ENCODE measurements at places on chromosomes 7 and 10.
A peak's percentile ranks its signal among the peaks of the same experiment; 100 is the strongest.

GRCh38 chr7:33882040-33882837 lies 23.1 kb upstream of the BMPER start:
- no peak for DNase-seq

- DNase-seq, result no peak
Measured at GRCh38 chr10:69955897-69956740, 96.5 kb upstream of the MACROH2A2 start.

DNA sequence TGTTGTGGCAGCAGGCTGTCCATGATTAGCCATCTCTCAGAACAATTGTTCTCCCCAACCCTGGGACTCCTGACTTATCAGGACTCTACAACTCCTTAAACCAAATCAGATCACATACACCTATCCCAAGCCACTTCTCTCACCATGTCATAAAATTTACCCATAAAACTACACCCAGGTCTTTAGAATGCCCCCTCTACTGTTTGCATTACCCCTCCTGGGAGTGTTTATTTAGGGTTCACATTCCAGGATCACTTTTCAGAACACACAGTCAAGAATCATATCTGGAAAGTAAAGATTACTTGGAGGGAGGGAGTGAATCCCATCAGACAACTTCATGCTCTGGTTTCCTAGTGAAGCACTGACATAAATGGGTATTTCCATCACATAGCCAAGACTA lies 7.1 kb downstream of the ASAH2 start:
- DNase-seq, result no peak

DNA sequence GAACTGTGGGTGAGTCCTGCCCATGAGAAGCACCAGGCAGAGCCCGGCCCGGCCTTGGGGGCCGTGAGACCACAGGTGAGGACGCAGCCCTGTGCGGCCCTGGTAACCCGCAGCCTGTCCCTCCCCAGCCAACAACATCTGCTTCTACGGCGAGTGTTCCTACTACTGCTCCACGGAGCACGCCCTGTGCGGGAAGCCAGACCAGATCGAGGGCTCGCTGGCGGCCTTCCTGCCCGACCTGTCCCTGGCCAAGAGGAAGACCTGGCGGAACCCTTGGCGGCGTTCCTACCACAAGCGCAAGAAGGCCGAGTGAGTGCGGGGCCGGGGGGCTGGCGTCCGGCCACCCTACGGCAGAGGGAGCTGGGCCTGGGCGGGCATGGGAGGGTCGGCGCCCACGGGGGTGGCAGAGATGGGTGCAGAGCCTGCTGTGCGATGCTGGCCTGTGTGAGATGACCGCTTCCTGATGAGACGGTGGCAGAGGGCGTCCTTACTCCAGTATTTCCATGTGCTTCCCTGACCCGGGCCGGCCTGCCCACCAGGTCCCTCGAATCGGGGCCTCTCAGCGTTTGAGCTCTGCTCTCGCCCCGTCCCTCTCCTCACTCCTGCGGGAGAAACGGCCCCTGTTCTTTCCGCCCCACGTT lies 34.1 kb upstream of the FOXL3 start:
- no peak for DNase-seq

DNA sequence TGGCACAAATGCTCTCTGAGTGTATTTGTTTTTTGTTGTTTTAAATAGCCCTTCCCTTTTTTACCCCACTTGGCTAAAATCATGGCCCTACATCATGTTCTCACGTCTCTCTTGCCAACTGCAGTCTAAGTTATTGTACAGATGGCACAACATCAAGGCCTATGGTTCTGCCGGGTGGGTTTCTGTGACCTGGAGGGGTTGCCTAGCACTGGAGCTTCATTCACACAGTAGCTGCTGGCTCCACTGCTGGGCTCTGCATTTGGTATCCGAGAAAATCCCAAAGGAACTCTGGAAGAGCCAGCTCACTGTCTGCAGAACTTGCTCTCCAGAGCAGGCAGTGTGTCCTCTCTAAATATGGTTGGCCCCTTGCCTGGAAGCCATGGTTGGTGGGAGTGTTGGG lies 120.6 kb downstream of the LRRC4 start:
- DNase-seq, result no peak

- DNase-seq, result no peak
Measured at GRCh38 chr10:16491933-16492332, 29.7 kb downstream of the C1QL3 start.

GRCh38 chr7:112080441-112080840 lies 125.8 kb downstream of the DOCK4 start:
- DNase-seq, result no peak

GRCh38 chr10:114265392-114266053 lies 26.5 kb downstream of the VWA2 start:
- DNase-seq, result no peak

DNA sequence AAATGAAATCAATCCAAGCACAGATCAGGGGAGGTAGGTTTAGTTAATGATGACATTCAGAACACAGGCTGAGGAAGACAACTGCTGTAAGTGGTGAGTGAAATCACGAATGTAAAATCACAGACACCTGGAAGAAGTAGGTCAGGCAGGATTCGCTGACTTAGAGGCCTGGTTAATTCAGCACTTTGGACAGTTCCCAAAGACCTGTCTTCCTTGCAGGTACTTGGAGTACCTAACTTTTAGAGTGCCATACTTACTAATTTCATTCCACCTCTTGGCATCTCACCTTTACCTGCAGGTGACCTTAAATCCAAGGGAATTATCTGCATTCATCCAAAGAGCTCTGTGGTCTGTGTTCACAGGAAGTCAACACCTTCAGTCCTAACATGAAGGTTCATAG lies 822.3 kb downstream of the PHTF2 start:
- DNase-seq, result no peak

DNA sequence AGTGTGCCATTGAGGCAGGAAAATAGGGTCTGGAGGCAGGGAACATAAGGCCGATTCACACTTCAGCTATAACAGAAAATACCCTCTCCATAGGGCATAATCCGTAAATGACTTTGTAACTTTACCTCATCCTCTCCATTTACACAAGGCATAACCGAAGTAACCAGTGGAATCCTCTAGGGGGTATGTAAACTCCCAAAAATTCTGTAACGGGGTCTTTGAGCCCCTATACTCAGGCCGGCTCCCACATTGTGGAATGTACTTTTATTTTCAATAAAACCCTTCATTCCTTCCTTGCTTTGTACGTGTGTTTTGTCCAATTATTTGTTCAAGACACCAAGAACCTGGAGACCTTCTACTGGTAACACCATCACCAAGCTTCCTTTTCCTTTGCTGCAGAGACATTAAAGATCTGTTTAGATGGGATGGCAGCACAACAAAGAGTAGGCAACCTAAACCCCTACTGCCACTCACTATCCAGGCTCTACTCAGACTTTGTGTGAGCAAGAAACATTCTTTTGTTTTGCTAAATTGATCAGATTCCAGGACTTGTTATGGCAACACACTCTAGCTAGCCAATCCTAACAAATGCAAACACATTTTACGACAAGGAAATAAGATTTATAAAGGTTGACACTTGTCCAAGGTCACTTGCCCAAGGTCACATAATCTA lies 99.3 kb downstream of the DGKI start:
- no peak for DNase-seq

DNA sequence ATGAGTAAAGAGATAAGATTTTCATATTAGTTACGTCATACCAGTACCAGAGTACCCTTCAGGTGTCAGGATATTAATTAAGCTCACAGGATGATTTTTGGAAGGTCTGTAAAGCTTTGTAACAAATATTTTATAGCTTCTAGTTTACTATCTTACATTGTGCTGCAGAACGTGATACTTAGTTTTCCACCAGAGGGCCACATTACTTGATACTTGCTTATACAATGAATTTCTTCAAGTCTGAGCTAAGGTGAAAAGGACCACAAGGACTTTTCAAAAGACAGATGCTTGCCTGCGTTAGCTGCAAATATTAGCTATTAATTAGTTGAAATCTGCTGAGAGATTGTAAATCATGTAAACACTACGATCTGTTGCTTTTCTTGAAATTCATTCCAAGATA lies 12.2 kb downstream of the FOXP2 start:
- DNase-seq, result no peak

DNA sequence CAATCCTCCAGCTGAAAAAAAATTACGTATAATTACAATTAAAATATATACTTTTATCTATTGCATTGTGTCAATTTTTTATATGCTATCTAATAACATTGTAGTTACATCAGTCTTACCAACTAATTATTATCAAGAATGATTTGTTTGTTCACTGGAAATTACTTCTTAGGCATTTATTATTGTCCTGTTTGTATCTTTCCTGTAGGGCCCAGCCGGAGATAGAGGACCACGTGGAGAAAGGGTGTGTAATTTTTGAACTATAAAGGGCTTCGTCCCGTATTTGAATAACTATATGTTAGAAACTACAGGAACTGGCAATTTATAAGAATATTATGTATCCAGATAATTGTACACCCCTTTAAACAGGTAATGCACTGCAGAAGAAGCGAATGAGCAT lies 4.1 kb downstream of the COL1A2 start:
- DNase-seq, result no peak

- peak; percentile 73 for DNase-seq
Measured at GRCh38 chr10:31928549-31929260, at the start of gene ARHGAP12. Gene ARHGAP12 (minus strand): TSS chr10:31928831. CDS start chr10:31908855, 19,976 bp downstream.

GRCh38 chr7:131869986-131870385 lies 313.6 kb upstream of the PODXL start:
- DNase-seq, result no peak

DNA sequence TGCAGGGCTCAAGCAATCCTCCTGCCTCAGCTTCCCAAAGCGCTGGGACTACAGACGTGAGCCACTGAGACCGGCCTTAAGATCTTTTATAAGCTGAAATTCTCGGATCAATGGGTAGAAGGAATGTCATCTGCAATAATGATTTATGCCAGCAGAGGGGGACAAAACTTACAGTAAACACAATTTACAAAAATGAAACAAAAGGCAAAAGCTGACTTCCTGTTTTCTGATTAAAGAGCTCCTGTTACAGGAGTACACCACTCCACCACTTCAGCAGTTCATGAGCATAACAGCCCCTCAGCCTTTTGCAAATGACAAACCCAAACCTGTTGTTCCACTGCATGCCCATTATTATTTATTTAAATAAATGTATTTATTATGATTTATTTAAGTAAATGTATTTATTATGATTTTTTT lies 88.5 kb upstream of the ATP6V0A4 start:
- DNase-seq, result no peak

DNA sequence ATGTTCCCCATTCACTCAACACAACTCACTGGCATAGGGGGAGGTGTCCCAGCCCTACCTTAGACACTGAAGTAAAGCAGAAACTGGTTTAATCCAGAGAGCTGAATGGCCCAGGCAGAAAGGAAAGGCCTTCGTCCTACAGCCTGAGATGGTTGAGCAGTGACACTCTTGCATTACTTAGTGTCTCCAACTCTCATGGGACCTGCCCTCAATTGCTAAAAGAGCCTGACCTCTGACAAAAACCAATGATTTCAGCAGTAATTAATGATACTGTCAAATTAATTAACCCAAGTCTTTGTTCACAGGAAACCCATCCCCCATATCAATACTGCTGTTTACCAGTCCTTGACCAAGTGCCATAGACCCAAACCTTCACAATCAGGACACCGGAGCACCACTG lies 48.6 kb downstream of the ICA1 start:
- DNase-seq, result no peak

GRCh38 chr7:145147865-145148264 lies 312.0 kb upstream of the TPK1 start:
- no peak for DNase-seq

- no peak for DNase-seq
Measured at GRCh38 chr7:11212816-11213215, 239.1 kb downstream of the PHF14 start.

DNA sequence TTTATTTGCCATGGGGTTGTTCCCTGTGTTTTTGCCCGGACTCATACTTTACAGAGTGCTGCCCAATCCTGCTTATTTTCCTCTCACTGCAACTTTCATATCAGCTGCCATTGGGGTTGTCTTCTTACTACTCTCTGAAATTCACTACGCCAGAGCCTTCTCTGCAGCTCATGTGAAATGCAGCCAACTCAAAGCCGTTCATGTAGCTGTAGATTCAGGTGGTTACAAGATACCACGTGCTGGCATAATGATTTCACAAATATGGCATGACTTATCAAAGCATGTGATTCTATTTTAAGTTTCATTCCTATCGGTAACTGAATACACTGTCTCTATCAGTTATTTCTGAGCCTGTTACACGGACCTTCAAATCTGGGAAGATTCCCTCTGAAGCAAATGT lies 130.3 kb upstream of the WNT16 start:
- no peak for DNase-seq

DNA sequence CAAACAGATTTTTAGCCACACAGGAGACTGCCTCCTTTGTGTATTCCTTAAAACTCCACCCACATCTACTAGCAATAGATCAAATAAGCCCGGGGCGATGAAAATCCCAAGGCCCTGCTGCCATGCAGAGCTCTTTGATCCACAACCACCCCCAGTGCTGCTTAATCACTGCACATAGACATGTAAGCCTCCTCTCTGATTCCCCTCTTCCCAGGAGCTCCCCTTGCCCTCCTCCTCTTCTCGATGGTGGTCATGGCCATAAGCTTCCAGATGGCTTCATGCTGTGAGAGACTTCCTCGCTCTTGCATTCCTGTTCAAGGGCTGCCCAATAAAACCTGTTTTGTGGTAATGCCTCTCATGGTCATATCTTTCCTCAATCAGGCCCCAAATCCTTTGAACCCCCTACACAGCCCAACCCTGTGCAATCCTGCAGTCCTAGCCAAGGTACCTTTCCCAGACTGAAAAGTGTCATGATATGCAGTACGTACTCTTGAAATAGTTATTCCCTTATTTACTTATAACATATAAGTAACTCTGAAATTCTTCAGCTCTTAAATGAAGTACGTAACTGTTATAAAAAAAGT lies 158.5 kb downstream of the CACNA2D1 start:
- DNase-seq, result no peak
